CD4-positive, alpha-beta T cell treated with Interleukin-17A for 4 hours (primary cell): ENCODE measurements at places on chromosomes 7 and 10.

DNA sequence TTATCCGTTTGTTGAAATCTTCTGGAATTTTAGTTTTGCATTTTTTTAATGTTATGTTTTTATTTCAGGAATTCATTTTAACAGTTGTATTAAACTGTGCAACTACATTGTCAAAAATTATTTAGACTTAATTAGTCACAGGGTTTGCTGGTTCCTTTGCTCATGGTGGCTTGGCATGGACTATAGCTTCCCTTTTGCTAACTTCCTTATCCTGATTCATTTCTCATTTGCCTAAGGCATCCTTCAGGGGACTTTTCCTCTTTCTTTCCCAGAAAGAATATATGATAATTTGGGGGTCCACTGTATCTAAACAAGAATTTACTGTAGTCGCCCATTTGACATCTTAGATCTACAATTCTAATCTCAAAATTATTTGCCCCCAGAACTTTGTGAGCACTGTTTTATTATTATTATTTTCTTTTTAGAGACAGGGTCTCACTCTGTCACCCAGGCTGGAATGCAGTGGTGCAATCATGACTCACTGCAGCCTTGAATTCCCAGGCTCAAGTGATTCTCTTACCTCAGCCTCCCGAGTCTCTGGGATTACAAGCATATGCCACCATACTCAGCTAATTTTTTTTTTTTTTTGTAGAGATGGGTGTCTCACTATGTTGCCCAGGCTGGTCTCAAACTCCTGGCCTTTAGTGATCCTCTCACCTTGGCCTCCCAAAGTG, 13.9 kb downstream of the FIGNL1 start:
- no peak for DNase-seq

GRCh38 chr10:110775406-110775805, 96.3 kb upstream of the PDCD4 start:
- DNase-seq: no peak

GRCh38 chr7:126533715-126534114, 719.0 kb downstream of the GRM8 start:
- no peak for DNase-seq

DNA sequence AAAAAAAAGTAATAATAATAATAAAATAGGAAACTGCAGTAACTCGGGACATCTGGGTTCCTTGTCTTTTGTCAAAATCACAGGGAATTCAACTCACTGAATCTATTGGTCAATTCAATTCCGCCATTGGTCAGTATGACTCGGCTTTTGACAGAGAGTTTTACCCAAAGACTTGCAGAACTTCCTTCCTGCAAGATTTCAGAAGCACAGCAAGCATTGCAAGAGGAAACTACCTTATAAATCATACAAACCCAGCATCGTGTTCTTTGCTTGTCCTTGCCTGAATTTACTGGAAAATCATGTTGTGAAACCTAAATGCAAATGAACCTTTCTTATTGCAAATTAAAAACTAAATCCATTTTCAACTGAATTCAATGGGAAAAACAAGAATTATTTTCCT, 15.5 kb downstream of the KLF6 start:
- no peak for DNase-seq

- DNase-seq: peak; percentile 44
These were observed 8.1 kb downstream of the SKIDA1 start for GRCh38 chr10:21517134-21518031.

- DNase-seq: no peak
These were observed 207.1 kb upstream of the NFE2L3 start for GRCh38 chr7:25944777-25945515.

DNA sequence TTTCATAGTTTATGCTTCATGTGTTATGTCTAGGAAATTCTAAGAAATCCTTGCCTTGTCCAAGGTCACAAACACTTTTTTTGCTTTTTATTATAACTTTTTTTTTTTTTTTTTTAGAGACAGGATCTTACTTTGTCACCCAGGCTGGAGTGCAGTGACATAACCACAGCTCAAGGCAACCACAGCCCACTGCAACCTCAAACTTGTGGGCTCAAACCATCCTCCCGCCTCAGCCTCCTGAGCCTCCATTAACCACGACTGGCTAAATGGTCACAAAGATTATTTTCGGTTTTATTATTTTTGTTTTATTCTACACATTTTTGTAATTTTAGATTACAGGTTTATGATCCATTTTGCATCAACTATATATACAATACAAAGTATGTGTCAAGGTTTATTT, 7.1 kb upstream of the FAM204A start:
- no peak for DNase-seq

- no peak for DNase-seq
These were observed 43.2 kb downstream of the PTPRZ1 start for GRCh38 chr7:121916211-121916610.

DNA sequence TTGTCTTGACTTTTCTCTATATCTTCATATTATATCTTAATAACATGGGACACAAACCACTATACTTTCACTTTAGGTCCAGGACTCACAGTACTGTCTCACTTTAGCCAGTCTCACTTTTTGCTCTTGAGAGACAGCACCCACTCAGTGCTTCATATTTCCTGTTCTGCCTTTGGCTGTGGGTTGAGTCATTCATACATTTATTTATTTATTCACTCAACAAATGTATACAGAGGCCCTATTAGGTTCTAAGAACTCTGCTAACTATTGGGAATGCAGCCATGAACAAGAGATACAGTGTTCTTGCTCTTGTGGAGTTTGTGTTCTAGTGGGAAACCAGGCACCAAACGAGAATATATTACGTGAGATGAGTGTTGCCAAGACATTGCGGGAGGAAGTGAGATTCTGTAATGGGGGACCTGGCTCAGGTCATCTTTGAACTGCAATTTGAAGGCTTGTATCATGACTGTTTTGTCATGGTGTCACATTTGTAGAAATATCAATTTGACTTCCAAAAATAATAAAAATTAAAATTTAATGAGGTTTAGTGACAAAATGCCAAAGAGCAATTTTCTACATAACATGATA, 190.1 kb downstream of the SDHAF3 start:
- DNase-seq: no peak

DNA sequence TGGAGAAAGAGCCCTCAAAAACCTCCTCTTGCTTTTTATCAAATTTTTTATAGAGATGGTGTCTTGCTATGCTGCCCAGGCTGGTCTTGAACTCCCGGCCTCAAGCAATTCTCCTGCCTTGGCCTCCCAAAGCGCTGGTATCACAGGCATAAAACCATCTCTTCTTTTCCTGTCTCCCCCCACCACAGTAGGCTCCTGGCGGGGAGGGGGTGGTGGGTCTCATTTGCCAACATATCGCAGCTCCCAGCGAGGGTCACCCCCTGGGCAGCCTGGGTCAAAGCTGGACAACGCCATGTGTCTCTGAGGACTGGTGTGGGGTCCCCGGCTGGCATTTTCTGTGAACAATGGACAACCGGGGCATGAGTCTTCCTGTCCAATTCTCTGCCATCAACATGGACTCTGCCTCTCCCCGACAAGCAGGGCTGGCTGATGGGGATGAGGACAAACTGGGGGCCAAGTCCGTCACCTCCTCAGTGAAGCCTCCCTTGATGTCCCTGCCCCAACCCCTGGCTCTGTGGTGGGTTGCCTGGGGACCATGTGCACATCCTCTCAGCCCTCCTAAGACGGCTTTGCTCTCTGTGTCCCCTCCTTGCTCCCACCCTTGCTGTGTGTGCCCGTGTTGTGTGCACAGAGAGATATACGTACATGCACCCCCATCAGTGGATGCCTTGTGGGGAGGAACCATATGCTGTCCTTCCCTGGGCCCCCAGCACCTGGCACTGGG, 86.4 kb upstream of the GNA12 start:
- no peak for DNase-seq

DNA sequence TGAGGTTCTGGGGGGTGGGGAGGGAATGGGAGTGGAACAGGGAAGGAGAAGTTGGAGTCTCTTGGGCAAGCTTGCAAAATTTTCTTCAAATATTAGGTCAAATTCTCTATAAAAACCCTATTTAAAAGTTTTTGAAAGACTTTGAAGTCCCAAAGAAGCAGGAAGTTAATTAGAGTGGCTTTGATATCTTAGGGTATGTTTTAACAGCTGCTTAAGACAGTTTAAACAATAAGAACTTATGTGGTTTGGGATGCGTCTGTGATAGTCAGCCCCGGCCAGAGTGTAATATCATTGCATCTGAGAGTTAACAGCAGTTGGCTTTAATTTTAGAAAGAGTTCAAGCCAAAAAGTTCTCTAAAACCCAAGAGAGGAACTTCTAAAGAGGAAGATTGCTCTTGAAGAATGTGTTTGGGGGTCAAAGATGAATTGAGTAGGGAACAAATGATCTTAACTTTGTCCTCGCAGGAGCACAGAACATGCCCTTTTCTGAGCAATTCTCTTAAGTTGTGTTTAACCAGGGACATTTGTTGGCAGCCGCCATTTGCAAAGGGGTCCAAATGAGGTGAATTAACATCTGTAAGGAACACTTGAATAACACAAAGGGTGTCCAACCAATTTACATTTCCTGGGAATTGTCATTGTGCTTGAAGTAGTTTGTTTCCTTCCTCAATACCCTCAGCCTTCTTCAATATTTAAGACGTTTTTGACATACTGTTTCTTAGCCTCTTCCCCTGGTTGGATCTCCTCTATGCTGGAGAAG, 182.4 kb downstream of the PTEN start:
- no peak for DNase-seq

DNA sequence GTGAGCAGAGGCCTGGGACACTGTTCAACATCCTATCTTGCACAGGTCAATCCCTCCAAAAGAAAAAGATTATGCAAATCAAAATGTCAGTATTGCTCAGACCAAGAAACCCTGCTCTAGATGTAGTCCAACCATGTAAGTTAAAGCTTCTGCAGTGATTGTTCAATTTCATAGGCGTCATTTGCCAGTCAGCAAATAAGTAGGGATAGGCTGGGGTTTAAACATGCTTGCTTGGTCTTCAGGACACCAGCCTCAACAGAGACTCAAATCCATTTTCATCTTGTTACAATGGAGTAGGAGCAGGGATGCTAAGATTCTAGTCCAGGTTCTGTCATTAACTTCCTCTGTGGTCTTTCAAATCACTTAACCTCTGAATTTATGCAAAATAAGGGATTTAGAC, 89.1 kb downstream of the NRP1 start:
- DNase-seq: no peak

- DNase-seq: no peak
These were observed 32.3 kb downstream of the SMURF1 start for GRCh38 chr7:99111591-99111990.

DNA sequence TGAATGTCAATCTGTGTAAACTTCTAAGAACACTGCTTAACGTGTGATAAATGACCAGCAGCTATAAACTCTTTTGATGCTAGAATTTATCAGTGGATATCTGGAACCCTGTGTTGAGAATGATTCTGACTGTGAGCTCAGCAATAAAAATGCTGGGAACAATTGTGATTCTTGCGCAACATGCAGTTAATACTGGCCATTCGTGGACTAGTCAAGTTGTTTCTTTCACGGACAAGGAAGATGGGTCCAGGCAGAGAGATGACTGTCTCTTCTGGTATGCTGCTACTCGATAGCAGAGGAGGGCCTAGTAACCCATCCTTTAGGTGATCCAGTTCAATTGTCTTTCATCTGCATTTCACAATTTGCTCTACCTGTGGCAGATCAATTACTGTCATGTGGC, 394.8 kb upstream of the IGFBP3 start:
- no peak for DNase-seq

DNA sequence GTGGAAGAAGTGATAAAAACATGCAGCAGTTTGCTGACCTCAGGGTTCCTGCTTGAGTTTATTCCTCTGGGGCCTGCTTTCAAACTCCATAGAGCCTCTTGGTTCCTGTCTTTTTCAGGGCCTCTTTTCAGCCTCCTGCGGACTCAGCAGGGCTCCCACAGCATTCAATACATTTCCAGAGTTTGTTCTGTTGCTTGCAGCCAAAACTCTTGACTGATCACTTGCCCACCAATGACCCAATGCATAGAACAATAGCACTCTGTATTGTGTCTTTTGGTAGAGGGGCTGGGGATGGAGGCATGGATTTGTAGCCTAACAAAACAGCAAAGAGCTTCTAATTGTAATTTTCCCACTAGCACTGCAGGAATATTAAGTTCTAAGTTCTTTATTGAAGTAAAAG, 50.8 kb upstream of the CREB5 start:
- no peak for DNase-seq

GRCh38 chr7:44306606-44307005, 18.8 kb downstream of the CAMK2B start:
- no peak for DNase-seq

- no peak for DNase-seq
These were observed 30.3 kb downstream of the HACD1 start for GRCh38 chr10:17586821-17587234.

GRCh38 chr7:68423356-68423755, 1174.9 kb upstream of the AUTS2 start:
- no peak for DNase-seq

- DNase-seq: no peak
These were observed 444.0 kb upstream of the MGMT start for GRCh38 chr10:129023082-129023481.

GRCh38 chr7:134293002-134293740, 23.6 kb downstream of the SLC35B4 start:
- no peak for DNase-seq

GRCh38 chr10:78450807-78451485, 417.3 kb downstream of the RPS24 start:
- no peak for DNase-seq
